ENCODE measurements at places on chromosomes 6 and 20. TPM values are rescaled to one million over a fixed set of nuclear protein-coding genes. Genes with fewer than 3 reads are reported as not detected.
A peak's percentile ranks its signal among the peaks of the same experiment; 100 is the strongest.

SPTLC3 gene
- 2.3 TPM for total RNA-seq

TUBE1 gene
- total RNA-seq, result 17.0 TPM

RIPPLY2 gene
- total RNA-seq, result not detected

RIMS1 gene
- total RNA-seq, result 37.5 TPM

NFATC2 gene
- total RNA-seq, result 4.4 TPM

SLC22A16 gene
- total RNA-seq, result 1.6 TPM

NKAIN4 gene
- total RNA-seq, result not detected

BRD2 gene
- 129 TPM for total RNA-seq

GABBR1 gene
- 48.4 TPM for total RNA-seq

MICAL1 gene
- total RNA-seq, result 53.0 TPM

DNA sequence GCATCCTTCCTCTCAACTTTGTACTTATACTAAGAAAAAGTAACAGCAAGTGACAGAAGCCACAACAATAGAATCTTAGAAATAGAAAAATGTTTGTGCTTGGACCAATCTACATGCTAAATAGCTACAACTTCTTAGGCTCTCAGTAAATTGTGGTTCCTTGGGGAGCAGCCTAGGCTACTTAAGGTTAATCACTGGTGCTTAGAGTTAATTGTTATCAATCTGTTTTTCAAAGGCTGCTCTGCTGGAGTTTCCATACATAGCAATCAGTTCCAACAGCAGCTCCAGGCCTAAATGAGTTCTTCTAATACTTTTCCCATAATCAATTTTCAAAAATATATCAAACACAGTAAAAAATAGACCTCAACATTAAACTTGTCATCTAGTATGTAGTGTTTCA is 571.4 kb downstream of the EPHA7 start:
- DNase-seq, result no peak

DNA sequence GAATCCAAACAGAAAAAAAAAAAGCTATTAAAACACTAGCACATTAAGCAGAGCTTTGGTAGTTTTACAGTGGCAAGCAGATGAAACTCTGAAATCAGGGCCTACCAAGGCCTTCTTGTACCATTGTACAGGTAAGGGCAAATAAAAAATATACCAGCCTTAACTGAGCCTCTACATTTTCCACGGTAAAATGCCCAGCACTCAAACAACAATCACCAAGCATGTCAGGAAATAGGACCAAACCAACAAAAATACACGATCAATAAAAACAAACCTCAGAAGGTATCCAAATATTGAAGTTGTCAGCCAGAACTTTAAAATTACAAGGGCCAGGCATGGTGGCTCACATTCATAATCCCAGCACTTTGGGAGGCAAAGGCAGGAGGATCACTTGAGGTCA is 18.3 kb downstream of the TRERF1 start:
- DNase-seq, result no peak

- DNase-seq, result peak; percentile 86
These were observed 99.5 kb upstream of the BHLHE23 start for GRCh38 chr20:63106108-63106764.

GRCh38 chr20:58577139-58577806 is 62.1 kb upstream of the APCDD1L start:
- DNase-seq, result peak; percentile 44

GRCh38 chr6:7730784-7731227 is 4.9 kb downstream of the BMP6 start:
- no peak for DNase-seq

- no peak for DNase-seq
These were observed 519.4 kb upstream of the JAG1 start for GRCh38 chr20:11193241-11193640.

DNA sequence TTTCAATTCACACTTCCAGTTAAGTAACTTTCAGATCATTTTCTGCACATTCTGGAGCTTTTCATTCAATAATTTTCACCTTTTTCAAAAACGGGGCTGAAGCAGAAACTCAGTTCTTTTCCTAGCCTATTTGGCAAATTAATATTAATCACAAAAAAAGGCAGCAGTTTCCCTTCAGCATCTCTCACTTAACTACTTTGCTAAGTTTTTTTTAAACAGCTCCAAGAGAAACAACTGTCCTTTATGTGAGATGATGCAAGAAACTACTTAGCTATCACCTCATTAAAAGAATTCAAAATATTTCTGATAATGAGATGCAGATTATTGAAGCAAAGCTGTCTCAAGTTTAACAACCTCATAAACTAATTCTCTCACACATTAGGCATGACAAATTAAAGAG is 11.8 kb downstream of the CASS4 start:
- no peak for DNase-seq

DNA sequence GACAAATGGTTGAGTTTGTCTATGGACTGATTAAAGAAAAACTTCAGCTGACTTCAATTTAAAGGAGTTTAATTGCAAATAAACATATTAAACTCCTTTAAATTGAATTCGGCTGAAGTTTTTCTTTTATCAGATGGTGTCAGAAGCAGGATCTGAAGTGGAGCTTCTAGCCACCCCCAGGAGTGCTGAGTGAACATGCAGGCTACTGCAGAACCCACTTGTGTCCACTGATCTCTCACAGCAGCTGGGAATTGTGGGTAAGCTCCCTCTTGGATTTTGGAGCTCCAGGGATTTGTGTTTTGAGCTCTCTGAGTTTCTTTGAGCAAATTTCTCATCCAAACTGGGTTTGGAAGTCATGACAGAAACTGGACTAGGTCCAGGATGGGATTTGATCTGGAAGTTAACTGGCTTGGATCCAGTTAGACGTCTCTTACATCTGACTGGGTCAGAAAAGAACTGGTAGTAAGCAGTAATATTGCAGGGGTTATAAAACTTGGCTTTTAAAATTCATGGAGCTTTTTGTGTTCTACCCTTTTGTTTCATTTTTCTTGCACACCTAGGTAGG is 95.8 kb upstream of the UST start:
- no peak for DNase-seq

DNA sequence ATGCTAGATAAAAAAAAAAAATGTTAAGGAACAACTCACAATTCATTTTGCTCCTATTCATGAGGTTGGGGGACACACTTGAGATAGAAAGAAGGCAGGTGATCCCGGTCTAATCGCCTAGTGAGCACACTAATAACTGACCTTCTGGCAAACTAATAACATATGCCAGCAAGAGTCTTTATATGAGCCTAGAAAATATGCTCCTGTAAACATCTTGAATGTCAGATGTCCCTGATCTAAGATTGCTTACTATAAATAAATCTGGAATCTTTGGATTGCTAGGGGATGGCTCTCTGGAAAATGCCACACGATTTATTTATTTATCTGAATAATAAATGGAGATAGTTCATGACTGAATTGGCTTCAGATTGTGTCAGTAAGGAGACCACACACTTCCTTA is 821.9 kb downstream of the GRIK2 start:
- DNase-seq, result no peak

DNA sequence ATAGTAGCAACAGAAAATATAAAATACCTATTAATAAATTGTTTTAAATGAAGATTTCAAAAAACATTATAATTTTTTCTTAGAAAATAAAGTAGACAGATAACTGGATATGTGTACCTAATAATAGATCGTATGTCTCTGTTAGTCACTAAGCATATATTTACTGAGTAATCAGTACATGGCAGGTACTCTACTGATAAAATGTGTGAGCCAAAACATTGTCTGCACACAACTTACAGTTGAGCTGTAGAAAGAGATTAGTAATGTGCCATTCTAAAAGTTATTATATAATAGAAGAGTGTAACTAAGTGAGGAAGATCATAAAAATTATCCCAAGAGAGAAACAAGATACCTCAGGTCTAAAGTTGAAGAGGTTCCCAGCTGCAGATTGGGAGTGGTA is 929.9 kb upstream of the EPHA7 start:
- no peak for DNase-seq

DNA sequence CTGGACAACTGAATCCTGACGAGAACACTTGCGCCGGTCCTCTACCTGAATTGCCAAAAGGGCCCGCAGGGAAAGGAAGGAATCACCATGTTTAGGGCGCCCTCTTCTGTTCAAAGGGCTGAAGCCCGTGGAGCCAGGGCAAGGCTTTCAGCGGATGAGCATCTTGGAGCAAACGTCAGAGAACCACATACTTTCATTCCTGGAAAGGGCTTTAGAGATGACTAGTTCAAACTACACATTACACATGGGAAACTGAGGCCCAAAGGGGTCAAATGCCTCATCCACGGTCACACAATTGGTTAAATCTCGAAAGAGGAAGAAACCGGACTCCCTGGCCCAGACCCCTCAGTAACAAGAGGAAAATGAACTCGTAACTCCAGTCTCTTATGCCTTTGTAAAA is 11.5 kb upstream of the ZNF133 start:
- DNase-seq, result no peak

GRCh38 chr20:57387945-57388371 is 3.2 kb upstream of the RBM38 start:
- peak; percentile 72 for DNase-seq

GRCh38 chr6:5179917-5180316 is 80.8 kb downstream of the LYRM4 start:
- no peak for DNase-seq

- DNase-seq, result no peak
These were observed 98.6 kb upstream of the MRPS10 start for GRCh38 chr6:42315991-42316970.

DNA sequence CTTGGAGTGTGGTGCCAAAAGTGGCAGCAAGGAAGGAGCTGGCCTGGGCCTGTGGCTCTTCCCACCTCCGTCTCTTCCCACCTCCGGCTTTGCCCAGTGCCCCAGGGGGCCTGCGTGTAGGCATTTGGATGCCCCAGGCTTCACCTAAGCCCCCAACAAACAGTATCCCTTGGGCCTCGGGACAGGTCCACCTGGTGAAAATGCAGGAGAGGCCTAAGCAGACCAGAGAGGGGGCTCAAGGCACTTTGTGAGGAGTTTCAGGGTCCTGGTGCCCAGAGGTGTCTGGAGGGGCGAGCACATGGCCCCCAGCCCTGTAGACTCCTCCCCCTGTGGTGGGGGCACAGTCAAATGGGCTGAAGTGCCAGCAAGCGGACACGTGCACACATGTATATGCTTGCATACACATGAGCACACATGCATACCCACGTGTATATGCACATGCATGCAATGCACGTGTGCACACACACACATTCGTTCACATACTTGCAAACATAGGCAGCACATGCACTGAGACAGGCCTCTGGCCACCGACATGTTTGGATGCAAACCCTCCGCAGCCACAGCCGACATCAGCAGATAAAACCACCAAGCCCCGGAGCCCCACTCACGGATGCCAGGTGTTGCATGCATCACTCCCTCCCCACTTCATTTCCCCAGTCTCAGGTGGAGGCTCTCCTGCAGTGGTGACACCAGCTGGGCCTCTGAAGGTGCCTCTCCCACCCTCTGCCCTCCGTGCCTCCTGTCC is 124.5 kb downstream of the TAF4 start:
- DNase-seq, result peak; percentile 73

DNA sequence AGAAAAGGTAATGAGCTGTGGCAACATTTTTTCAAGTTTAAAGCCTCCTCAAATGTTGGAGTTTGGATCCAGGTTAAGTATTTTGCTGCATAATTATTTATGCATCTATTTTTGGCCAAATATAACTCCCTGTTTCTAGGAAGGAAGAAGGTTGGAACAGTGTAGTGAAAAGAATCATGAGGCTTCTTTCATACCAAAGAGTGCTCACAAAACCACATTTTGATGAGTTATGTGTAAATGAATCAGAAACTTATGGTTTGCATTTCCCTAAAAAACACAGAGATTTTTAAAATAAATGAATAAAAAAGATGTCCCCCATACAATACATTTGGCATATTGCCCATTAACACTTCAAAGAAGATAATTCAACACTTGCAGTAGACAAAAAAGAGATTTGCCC is 246.9 kb upstream of the PRDM1 start:
- DNase-seq, result no peak

- DNase-seq, result no peak
These were observed 179.1 kb downstream of the SYNE1 start for GRCh38 chr6:152457949-152458624.

GRCh38 chr6:144741659-144742058 is 456.5 kb downstream of the UTRN start:
- no peak for DNase-seq

GRCh38 chr20:61760731-61761130 is 304.9 kb downstream of the TAF4 start:
- no peak for DNase-seq

- DNase-seq, result no peak
These were observed 137.1 kb downstream of the ELOVL4 start for GRCh38 chr6:79810185-79810705.

GRCh38 chr6:148027201-148027600 is 315.4 kb upstream of the SASH1 start:
- DNase-seq, result no peak

GRCh38 chr20:54218470-54218869 is 10.6 kb downstream of the PFDN4 start:
- DNase-seq, result no peak

GRCh38 chr20:5061213-5061612 is 58.5 kb downstream of the PCNA start:
- DNase-seq, result no peak

DNA sequence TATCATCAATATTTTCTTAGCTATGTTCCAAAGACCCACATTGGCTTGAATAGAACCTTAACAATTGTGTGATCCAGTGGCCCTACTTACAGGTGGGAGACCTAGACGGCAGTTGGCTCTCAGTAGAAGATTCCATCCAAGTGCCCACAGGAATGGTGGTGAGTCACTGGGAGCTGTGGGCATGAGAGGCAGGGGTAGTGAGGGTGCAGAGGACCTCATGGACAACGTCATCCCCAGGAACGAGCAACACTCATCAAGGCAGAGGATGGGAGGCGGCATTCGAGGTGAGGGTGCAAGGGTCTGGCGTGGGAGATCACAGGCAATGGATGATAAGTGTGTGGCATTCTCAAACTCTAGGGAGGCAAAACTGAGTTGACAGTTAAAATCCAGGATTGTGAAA is 17.5 kb upstream of the SPO11 start:
- DNase-seq, result no peak

- no peak for DNase-seq
These were observed 109.2 kb downstream of the CDYL start for GRCh38 chr6:4885341-4885933.

GRCh38 chr6:116036885-116037284 is 23.8 kb downstream of the FRK start:
- DNase-seq, result no peak

DNA sequence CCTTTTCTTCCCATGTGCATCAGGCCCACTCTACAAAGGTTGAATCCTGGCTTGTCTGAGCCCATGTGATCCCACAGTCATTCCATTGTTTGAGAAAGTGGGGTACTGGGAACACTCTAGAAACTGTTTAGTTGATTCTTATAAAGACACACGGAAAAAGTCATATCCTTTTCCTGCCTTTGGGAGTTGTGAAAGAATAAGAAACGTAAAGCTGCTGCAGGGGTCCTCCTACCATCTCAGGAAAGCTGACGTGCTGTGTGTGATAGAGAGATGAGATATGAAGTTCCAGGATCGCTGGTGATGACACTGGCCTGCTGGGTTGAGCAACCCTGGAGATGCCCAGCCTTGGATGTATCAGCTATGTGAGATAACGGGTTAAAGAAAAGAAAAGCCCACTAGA is 21.3 kb upstream of the HLA-DRB5 start:
- no peak for DNase-seq

All from posterior vena cava (tissue), 2 donors.